ENCODE measurements at places on chromosomes 5 and 9.

DNA sequence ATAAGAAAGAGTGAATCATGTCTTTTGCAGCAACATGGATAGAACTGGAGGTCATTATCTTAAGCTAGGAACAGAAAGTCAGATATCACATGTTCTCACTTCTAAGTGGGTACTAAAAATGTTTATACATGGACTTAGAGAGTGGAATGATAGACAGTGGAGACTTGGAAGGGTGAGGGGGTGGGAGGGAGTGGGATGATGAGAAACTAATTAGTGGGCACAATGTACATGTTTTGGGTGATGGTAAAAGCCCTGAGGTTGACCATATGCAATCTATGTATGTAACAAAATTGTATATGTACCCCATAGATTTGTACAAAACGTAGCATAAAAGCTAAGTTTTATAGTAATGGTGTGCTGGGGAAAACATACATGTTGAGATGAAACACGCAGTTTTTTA, 25.3 kb downstream of the CSNK1G3 start:
- no peak for DNase-seq

DNA sequence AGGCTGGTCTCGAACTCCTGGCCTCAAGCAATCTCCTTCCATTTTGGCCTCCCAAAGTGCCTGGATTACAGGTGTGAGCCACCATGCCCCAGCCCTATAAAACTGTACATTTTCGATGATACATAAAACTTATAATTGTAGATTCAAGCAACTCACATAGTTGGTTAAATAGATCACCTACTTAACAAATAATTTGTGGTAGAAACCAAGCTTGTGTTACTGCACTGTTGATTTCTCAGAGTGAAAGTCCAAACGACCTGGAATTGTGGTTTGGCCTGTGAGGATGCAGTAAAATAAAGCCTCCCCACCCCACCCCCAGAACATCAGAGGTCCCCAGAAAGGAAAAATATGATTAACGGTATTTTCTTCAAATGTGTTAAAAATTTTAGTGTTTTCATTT, 92.7 kb downstream of the TRIO start:
- DNase-seq, result no peak

DNA sequence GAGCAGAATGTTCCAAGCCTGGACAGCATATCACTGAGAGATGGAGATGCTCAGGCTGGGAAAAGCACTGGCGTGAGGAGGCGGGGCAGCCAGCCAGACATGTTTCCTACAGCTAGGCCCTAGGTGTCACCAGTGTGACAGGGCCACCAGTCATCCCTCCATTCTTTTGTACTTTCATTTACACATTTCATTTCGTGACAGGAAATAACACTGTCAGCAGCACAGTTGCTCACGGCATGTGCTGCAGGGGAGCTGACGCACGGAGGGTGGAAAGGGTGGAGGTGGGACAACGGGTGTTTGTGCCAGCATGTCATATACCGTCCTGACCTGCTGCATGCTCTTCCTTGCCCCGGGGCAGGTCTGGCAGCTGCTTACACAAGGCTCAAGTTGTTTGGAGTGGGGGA, 14.8 kb upstream of the CEMIP2 start:
- DNase-seq, result peak; percentile 86

GRCh38 chr5:87311405-87312279, 44.0 kb downstream of the RASA1 start:
- no peak for DNase-seq

GRCh38 chr5:156927545-156927944, 35.5 kb downstream of the TIMD4 start:
- no peak for DNase-seq

DNA sequence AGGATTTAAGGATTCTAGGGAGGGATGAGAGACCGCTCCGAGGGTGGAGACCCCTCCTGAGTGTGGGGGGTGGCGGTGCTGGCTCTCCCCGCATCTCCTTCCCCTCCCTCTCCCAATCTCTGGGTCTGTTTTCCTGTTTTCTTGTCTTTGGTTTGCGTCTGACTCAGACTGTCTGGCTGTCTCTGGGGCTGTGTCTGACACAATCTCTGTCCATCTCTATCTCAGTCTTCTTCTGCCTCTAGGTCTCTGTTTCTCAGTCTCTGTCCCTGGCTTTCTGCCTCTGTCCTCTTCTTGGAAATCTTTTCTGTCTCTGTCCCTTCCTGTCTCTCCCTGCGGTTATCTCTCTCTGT, 196 bp upstream of the GRM6 start:
- DNase-seq, result no peak

DNA sequence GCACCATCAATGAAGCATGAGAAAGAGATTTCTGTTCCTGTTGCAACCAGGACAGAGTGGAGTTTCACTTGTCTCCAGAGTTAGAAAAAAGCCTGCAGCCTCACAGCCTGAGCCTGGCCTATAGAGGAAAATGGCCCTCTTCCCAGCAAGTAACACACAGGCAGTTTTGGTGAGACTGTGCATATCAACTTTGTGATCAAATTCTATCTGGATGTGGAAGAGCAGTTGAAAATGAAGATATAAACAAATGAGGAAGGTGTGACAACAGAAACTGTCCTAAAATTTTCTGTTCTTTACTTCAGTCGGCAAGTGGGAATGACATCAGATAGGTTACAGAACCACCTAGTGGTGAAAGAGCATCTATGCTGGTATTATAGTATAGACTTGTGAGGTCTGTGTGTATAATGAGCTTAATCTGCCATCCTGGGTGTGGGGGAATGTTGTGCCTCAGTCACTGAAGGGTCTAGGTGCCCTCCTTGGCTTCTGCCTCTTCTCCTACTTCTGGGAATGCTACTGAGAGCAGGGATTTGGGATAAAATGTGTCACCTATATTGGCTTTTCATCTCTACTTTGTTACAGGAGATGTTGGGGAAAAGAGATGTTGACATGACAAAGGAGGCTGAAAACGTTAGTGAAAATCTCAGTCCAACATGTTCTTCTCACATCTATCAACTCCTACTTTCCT, 28.2 kb downstream of the YIPF5 start:
- DNase-seq, result peak; percentile 30

DNA sequence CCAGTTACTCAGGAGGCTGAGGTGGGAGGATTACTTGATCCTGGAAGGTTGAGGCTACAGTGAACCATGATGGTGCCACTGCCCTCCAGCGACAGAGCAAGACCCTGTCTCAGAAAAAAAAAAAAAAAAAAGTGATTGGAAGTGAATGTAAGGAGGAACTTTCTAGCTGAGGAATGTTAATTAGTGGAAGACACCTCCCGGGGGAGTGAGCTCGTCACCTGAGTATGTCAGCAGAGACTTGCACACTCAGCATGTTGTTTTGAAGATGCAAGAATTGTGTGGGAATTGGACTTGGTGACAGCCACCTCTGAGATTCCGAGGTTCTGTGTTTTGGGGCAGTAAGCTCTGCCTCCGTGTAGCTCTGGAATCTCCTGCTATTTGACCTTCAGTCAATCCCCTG, 3.6 kb downstream of the SYNPO start:
- no peak for DNase-seq

GRCh38 chr5:168443950-168444700, 42.1 kb upstream of the RARS1 start:
- no peak for DNase-seq

DNA sequence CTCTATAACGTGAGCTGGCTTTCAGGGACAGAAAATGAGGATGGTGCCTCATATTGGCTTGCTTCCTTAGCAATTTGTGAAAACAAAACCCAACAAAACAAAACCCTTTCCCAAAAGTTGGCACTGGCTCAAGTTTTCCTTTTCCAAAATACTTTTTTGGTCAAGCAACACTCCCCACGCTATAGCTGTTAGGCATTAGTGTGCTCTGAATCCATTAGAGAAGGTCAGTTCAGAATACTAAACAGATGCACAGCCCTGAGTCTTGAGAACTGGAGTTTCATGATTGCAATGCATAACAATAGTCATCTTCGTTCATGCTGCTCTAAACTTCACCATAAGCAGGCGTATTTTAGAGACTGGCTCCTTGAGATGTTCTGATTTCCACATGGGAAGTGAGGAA, 172.0 kb upstream of the KLF9 start:
- DNase-seq, result no peak

GRCh38 chr5:73436535-73437100, 12.0 kb downstream of the FOXD1 start:
- DNase-seq, result no peak

GRCh38 chr9:112341730-112342129, 8.3 kb upstream of the PTBP3 start:
- no peak for DNase-seq

- DNase-seq, result no peak
These were observed 566.6 kb downstream of the PSAT1 start for GRCh38 chr9:78863531-78863930.

GRCh38 chr5:170293273-170293672, 4.3 kb downstream of the LCP2 start:
- DNase-seq, result peak; percentile 79

- DNase-seq, result no peak
These were observed 1.3 kb downstream of the KCNN2 start for GRCh38 chr5:114362977-114363761.

DNA sequence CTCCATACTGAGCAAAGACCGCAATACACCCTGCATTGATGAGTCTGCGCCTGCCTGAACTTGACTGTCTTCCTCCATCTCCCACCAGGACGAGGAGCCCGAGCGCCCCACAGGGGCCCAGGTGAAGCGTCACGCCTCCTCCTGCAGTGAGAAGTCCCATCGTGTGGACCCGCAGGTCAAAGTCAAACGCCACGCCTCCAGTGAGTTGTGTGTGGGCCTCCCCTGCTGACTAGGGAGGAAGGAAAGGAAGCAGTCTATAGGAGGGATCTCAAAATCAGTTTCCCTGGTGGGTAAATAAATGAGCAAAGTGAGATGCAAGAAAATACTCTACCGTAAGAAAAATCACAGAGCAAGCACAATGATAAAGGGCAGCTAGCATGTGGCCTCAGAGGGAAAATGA, 22.8 kb upstream of the GRPEL2 start:
- no peak for DNase-seq

GRCh38 chr9:94507531-94508258, 47.2 kb upstream of the PCAT7 start:
- DNase-seq, result no peak

DNA sequence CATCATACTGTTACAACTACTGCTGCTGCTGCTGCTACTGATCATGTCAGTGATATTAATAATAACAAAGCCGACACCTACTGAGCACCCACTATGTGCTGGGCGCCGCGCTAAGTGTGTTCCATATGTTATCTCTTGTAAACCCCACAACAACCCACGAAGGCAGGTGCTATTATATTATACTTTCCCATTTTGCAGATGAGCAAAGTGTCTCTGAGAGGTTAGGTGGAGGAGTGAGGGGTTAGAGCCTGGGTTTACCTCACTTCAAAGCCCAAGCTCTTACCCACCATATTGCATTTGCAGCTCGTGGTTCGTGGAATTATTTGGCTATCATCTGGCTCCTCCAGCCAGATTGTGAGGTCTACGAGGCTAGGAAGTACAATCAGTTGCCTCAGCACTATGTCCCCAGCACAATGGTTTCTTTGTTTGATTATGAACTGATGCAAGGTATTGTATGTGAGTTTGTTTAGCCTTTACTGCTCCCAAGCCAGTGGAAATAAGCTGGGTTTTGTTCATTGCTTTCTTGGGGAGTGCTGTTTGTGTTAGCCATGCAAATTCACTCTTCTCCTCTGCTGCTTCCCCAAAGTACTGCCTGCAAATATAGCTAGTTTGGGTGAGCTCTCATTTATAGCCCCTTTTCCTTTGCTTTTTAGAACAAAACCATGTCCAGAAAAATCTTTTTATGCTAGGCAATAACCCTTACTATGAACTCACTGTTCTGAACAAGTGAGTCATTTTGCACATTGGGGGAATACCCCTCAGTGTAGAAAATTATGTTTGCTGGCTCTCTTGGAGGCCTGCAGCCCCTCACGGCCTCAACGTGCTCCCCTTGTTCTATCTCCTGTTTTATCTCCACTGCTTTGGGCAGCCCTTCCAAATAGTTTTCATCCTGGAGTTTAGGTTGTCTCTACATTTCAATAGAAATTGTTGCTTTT, 47.9 kb downstream of the ALG2 start:
- no peak for DNase-seq

DNA sequence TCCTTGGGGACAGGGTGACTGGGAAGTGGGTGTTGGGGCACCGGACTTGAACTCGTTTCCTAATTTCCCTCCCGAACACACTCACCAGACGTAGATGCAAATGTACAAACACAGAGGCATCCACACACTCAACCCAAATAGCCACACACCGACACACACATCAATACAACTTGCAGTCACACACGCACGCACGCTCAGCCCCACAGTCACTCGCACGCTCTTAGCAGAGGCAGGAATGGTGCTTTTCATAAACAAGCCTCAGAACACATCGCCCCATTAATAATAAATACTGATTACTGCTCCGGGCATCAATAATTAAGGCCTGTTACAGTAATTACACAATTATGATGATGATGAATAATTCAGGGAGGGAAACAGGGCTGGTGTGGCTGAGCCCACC, 5.7 kb downstream of the BARHL1 start:
- no peak for DNase-seq

- no peak for DNase-seq
These were observed 1.4 kb upstream of the PPP1R26 start for GRCh38 chr9:135478191-135478590.

GRCh38 chr9:37966412-37967013, 62.6 kb upstream of the SLC25A51 start:
- DNase-seq, result no peak

DNA sequence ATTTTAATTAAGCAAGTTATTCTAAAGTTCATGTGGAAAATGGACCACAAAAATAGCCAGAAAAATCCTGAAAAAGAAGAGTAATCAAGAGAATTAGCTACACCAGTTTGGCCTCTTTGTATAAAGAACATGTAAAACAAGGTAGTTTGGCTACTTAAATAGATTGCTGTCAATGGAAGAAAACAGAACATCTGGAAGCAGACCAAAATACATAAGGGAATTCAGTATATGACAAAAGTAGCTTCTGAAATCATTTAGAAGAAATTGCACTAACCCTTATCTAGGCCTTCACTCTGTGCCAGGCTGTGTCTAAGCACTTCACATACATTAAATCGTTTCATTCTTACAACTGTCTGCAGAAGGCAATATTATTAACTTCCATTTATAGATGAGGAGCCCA, 156.6 kb downstream of the PRDM6 start:
- DNase-seq, result no peak

DNA sequence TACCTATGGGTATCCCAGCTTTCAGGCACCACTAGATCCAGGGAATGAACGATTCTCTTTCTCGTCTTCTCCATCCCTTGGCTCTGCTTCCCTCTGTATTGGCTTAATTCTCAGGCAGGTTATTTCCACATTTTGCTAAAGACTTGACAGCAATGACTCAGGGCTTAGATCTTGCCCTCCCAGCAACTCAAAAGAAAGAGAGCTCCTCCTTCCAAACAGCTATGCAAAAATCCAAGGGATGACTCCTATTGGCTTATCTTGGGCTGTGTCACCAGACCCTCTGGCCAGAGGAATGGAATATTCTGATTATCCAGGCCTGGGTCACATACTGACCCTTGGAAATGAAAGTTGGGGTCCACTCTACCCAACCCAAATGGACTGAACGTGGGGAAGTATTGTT, 270.2 kb downstream of the NTRK2 start:
- DNase-seq, result no peak

All from CD4-positive, alpha-beta T cell treated with Interleukin-10 for 1 hour (primary cell).